Stimulated activated effector memory CD8-positive, alpha-beta T cell treated with anti-CD3 and anti-CD28 coated beads, Interleukin-12 subunit alpha, Interleukin-12 subunit beta, amount 100 ng/mL, for 72 hours (primary cell): ENCODE measurements at places on chromosomes 2 and 18.
A peak's percentile ranks its signal among the peaks of the same experiment; 100 is the strongest.

- DNase-seq = no peak
These were observed 78.3 kb upstream of the CRIM1 start for GRCh38 chr2:36277146-36277808.

DNA sequence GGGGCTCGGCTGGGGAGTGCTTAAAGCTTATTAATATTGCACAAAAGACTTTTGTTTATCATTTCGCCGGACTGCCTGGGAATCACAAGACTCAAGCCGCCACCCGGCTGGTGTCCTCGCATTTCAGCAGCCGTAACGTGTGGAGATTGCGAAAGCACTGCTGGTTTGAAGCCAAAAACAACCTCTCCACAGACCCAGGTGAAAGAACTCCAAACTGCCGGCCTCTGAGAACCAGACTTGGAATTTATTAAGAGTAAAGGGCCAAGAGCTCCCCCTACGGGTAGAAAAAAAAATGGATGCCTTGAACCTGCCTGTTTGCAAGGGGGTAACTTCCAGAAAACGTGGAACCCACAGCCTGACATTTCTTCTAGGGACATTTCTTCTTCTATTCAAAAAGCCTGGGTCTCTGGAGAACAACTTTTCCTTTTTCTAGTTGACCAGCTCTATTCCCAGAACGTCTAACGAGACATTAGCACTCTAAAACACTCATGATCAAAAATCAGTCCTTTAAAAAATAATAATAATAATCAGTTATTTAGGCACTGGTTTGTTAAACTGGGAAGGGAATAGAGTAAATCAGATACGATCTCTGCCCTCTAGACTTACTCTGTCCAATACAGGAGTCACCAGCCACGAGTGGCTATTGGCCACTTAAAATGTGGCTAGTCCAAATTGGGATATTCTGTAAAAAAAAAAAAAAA, 216.3 kb downstream of the C1D start:
- peak; percentile 7 for DNase-seq

DNA sequence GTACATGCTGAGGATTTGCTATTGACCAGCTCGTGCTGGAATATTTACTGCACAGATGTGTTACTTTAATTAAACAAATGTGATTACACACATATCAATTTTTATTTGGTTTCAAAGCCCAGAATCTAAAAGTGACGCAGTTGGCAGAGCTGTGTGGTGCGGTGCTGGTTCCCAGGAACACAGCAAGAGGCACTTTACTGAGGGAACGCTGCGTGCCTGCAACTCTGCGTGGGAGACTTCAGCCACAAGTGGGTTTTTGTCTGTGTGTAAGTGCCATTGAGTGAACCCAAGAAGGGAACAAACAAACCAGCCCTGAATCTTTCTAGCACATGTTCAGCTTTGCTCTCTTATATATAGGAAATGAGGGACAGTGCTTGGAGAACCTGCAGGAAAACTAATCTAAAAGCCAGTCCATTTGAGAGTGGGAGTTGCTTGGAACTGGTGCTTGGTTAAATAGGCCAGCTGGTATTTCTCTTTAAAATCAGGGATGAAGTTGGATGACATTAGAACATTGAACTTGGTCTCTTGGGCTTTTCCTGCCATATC, 196.6 kb upstream of the CELF4 start:
- DNase-seq = no peak

DNA sequence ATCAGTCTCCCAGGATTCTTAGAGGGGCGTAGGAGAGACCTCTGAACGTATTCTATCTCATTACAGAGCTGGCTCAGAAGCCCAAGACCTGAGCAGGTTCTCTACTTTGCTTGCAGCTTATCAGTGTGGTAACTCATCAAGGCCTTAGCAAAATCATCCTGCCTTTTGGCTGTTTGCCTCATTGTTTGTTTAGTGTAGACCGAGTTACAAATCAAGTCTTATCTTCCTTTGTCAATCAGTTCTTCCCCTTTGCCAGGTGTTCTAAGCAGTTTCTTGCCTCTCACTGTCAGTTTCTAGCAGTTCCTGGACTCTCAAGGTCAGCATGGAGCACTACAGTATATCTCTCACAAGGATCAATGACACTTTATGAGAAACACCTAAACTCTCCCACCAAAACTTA, 30.9 kb upstream of the NAB1 start:
- no peak for DNase-seq

- DNase-seq = no peak
These were observed 253.2 kb downstream of the L3MBTL4 start for GRCh38 chr18:6161549-6161948.

GRCh38 chr2:26352892-26353291, 6.3 kb upstream of the ADGRF3 start:
- no peak for DNase-seq

DNA sequence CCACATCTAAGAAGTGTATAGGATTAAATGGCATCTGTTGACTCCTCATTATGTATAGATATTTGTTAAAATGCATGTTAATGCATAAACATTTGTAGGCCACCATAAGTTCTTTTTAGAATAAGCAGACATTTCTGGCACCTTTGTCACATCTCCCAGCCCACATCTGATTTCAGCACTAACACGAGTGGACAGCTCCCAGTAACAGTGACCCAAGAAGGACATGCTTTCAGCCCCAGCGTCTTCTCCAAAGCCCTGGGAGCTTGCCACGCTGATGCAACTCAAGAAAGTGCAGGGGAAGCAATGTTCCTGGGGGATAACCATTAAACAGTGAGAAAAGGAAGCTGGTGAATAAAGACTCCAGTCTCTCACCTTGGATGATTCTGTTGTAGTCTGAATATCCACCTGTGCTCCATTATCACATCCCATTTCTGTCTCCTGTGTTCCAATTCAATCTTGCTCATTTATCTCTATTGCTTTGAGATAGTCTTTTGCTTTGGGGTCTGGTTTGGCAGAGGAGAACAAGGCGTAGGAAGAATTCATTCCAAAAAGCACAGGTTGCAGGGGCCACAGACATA, 182.6 kb upstream of the THSD7B start:
- DNase-seq = no peak

- DNase-seq = no peak
These were observed 189.7 kb downstream of the ADCYAP1 start for GRCh38 chr18:1094409-1094808.

DNA sequence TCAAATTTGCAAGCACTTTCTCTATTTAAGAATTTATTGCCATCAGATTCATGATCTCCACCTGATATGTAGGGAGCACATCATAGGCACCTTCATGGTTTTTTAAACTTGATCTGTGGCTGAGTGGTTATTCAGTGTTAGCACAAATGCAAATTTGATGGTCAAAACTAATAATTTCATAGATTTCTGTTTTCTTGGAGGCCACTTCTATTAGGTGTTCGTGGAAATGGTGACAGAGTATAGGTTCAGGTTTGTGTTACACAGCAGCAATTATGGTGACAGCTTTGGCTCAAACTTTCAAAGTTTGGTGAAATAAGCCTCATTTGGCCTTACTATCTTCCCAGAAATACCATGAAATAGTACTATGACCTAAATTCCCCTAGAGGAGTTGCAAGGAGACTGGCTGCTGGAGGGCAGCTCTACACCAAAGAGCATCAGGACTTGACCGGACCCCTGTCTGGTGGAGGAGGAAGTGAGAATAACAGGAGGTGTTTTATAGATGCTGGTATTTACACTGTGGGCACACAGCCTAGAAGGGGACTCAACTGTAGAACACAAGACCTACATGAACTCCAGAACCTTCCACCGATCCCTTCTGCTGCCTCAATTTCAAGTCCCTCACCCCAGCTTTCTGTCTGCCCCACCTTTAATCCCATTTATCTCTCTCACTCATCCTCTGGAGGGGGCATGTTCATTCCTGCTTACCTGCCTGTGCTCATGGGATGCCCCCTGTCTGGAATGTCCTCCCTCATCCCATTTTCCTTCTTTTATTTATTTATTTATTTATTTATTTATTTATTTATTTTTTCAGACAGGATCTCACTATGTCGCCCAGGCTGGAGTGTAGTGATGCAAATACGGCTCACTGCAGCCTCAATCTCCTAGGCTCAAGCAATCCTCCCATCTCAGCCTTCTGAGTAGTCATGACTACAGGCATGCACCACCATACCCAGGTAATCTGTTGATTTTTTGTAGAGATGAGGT, 132.9 kb upstream of the SIX2 start:
- DNase-seq = no peak

GRCh38 chr2:232327105-232328031, 51.2 kb upstream of the ALPP start:
- DNase-seq = peak; percentile 86

DNA sequence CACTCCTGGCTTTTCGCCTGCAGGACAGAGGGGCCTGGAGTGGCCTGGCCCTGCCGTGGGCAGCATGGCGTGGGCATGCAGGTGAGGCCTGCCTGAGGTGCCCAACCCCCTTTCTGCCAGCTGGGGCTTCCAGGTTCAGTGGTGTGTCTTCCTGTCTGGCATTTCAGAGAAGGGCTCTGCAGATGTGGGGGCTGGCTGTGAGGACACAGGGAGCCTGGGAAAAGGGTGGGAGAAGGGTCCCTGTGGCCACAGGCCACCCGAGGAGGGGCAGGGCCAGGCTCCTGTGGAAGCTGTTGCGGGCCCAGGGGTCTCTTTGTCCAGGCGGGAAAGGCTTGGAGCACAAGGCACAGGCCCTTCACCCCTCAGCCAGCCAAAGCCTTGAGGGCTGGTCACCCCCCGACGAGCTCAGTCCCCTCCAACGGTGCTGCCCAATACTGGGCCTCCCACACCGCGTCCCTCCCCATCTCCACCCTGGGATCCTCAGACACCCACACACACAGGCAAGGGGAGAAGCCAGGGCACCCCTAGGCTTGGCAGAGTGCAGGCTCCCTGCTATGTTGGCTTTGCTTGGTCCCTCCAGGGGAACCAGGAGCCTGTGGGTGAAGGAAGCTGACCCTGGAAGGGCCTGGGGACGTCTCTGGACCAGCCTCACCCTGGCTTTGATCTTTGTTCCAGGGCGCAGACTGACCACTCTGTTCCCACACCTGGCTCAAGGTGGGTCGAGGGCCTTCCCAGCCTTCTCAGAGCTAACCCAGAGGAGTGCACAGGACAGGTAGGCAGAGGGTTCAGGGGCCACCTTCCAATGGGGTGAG, 3.7 kb upstream of the AQP12A start:
- DNase-seq = peak; percentile 45

- DNase-seq = no peak
These were observed 6.4 kb downstream of the WNT6 start for GRCh38 chr2:218865999-218866398.

GRCh38 chr2:71456617-71457016, 3.3 kb downstream of the DYSF start:
- no peak for DNase-seq

GRCh38 chr18:46946656-46947282, 29.4 kb downstream of the KATNAL2 start:
- DNase-seq = peak; percentile 78

- no peak for DNase-seq
These were observed 423.3 kb downstream of the CMPK2 start for GRCh38 chr2:6442252-6442985.

- DNase-seq = no peak
These were observed 37.4 kb upstream of the ALPP start for GRCh38 chr2:232341061-232341738.

DNA sequence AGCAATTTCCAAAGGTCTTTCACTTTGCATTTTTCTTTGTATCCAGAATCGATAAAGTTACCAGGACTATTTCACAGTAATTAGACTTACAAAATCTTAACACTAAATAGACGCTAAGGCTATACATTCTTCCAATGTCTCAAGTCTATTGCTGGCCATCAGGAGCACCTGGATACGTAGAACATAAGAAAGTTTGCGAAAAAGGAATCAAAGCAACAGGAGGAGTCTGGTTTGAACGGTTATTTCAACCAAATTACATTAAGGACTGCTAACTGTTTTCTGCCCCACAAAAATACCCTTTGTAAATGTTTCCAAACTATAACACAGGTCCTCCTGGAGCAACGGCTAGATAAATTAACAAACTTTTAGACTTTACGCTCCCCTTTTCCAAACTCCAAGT, 1.4 kb upstream of the HNRNPA3 start:
- no peak for DNase-seq

- DNase-seq = no peak
These were observed 52.1 kb downstream of the NFATC1 start for GRCh38 chr18:79447703-79448367.

DNA sequence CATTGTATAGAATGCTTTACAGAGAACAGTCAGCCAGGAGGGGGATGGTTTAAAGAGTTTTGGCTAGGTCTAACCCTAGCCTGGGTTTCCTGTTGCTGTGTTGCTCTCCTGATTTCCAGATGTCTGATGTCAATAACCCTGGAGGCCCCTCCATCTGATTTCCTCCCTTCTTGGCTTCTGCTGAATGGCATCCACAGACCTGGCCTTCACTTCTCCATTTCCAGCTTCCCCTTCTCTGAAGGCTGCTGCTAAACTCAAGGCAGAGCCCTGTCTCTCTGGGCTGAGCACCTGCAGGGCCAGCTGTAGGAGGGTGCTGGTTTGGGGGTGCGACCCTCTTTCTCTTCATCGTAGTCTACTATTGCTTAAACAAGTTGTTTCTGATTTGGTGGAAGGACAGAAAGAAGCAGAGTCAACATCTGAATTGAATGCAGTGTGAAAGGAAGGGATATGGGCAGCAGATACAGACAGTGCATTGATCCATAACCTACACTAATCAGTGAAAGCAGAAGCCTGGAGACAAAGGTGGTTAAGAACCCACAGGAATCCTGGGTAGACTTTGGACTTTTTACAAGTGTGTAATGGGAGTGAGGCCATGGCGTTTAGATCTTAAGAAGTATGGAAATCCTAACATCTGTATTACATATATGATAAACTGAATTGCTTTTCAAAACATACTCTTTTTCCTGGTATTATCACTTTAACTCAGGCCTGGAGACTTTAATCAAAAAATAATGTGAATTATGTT, 153.6 kb downstream of the HRH4 start:
- no peak for DNase-seq

DNA sequence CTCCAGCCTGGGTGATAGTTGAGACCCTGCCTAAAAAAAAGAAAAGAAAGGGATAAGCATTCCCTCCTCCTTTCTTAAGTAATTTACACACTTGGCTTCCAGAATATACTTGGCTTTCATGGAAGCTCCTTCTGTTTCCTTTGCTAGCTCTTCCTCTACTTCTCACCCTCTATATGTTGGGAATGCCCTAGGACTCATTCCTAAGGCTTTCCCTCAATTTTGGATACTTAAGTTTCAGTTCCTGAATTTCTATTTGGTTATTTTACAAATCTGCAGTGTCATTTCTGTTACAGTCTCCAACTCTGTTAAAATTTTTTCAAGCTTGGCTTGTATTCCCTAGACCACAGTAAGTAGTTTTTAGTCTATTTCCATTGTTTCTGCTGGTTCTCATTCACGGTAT, 23.6 kb downstream of the SP3 start:
- DNase-seq = no peak
